ENCODE measurements at places on chromosomes 1 and 21.

GRCh38 chr1:39164256-39164655 lies 40.2 kb upstream of the MACF1 start:
- no peak for DNase-seq

GRCh38 chr1:61448914-61449313 lies 276.0 kb downstream of the TM2D1 start:
- no peak for DNase-seq

DNA sequence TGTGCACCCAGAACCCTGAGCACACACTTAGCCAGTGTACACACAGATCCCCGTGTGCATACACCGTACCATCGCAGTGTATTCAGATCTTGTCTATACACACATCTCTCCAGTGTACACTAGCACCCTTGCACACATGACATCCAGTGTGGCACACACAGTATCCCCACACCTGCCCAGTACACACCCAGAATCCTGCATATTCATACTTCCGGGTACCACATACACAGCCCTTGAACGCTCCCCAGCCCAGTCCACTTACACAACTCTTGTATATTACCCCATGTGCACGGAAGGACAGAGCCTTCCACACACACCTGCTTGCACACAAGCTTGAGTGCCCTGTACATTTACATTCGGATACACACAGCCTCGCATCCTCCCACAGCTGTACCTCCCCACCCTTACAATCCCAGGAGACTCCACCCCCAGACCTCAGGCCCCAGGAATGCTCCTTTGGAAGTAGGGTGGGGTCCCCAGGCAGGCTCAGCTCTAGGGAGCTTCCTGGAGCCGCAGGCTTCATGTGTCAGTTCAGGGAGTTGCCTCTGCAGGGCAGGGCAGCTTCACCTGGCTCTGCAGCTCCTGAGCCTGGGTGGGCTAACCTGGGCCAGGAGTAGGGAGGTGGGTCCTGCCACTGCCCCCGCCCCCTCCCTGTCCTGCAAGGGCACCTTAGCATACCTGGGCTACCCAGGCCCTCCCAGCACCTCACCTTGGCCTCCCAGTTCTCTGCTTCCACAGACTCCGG lies 46.2 kb downstream of the AHDC1 start:
- DNase-seq, result no peak

GRCh38 chr1:2463396-2463795 lies 12.7 kb upstream of the PLCH2 start:
- DNase-seq, result no peak

- DNase-seq, result no peak
Observed at GRCh38 chr1:43533584-43533983, 2.9 kb downstream of the PTPRF start.
